ENCODE measurements at places on chromosomes 11 and 22. TPM values are rescaled to one million over a fixed set of nuclear protein-coding genes. Genes with fewer than 3 reads are reported as not detected.

Gene C11orf71
- 2.4 TPM for total RNA-seq

Gene SLC25A22
- 48.7 TPM for total RNA-seq

DNA sequence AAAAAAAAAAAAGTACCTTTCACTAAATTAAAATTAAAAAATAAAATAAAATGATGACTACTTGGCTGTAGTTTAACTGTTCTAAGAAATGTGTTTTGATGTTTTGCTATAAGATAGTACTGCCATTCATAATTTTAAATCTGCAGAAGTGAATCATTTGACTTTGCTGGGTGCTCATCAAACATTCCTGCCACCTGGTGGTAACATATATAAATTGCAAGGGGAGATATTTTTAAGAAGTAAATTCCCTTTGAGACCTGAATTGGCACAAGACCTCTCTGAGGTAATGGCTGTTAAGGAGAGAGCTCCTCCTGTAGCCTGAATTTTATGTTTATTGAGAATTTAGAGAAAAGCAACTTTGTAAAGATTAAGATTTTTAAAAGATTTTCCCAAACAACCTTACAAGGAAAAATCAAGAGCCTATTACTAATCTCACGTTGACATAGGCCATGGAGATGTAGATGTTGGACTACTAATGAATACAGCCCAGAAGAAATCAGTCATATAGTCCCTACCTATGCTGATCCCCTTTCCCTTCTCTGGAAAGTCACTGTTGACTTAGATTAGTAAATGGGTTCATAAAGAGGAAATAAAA is 11.9 kb upstream of the NARS2 start:
- DNase-seq: no peak

GRCh38 chr11:45486461-45486860 is 179.0 kb downstream of the CHST1 start:
- DNase-seq: no peak

GRCh38 chr22:27088026-27088425 is 430.6 kb downstream of the MIAT start:
- DNase-seq: peak; percentile 12

DNA sequence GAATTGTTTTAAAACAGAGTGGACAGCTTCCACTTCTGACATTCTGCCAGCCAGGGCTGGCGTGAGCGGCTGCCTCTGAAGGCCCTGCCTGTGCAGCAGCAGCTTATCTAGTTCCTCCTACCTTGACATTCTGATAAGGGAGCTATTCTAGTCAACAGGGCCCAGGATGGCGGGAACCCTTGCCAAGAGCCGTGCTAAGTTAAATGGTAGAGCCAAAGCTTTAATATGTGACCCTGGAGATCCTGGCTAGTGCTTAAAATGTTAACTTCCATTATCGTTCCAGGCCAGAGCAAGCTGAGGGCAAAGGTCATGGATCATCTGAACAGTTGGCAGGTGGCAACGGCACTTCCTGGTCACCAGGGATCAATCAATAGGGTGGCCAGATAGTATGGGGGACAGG is 3.5 kb downstream of the KCNJ5 start:
- no peak for DNase-seq

DNA sequence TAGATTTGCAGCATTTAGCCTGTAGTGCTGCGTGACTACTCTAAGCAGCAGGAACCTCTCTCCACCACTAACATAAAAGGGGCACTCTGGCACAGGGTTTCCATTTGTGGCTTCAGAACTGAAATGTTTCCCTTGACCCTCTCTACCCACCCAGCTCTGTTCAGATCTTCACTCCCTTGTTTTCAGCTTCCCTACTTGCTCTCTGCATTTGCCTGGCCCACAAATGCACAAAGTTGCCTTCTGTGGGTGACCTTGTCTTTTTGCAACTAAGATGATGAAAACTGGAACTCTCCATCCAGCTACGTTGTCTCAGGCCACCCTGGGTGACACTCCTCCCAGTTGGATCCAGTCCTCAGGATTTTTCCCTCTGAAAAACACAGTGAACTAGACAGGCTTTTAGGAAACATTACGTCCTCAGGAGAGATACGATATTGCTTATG is 19.8 kb upstream of the PSMA1 start:
- DNase-seq: no peak

GRCh38 chr11:12019337-12019736 is 10.9 kb upstream of the DKK3 start:
- DNase-seq: no peak

DNA sequence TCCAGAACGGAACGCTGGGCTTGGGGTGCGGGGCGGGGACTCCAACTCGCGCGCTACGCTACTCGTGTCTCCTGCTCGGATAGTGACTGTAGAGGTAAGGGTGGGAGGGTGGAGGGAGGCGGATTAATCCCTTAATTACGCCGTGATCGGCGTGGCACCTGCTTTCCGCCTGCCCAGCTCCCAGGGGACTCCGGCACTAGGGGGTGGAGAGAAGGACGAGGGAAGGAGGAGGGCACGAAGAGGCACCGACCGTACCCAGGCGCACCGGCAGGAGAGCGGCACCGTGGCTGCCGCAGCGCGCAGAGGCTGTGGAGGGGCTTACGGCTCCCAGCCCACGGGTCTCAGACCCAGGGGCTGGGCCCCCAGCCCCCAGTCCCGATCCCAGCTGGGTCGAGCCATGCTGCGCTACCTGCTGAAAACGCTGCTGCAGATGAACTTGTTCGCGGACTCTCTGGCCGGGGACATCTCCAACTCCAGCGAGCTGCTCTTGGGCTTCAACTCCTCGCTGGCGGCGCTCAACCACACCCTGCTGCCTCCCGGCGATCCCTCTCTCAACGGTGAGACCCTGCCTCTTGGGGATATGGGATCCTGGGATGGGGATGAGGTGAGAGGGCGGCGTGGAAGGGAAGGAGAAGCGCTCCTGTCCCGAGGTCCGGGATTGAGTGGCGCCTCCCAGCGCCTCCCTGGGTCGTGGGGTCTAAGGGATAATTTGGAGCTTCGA is at the start of gene ROBO3:
Gene ROBO3 (plus strand): TSS at position 252 of the 721 bp plus-strand sequence. CDS start 146 bp downstream, at position 398.
- no peak for DNase-seq

GRCh38 chr11:45159781-45160365 is 13.4 kb downstream of the PRDM11 start:
- DNase-seq: no peak

Data from HFFc6 (cell line).